Pancreas (tissue), 10 donors: ENCODE measurements at places on chromosomes 12 and 14. TPM values are rescaled to one million over a fixed set of nuclear protein-coding genes. Genes with fewer than 3 reads are reported as not detected.
A peak's percentile ranks its signal among the peaks of the same experiment; 100 is the strongest.

GRCh38 chr12:19186722-19187661 is 57.5 kb downstream of the PLEKHA5 start:
- no peak for DNase-seq
- no peak overlapping the region for H3K27ac ChIP-seq
- no peaks in the 10 kb centered on the region for H3K36me3 ChIP-seq

TPPP2 gene
- total RNA-seq, result not detected

- no peaks in the 10 kb centered on the region for H3K27me3 ChIP-seq
- H3K27ac ChIP-seq, result peak overlapping the region; percentile 63
- no peaks in the 10 kb centered on the region for H3K36me3 ChIP-seq
- no peak overlapping the region for H3K4me3 ChIP-seq
- no peak for DNase-seq
- H3K4me1 ChIP-seq, result peaks cover 4% of the 10 kb centered on the region
Observed at GRCh38 chr12:104643093-104643818, 186.5 kb downstream of the CHST11 start.

COQ10A gene
- 8.0 TPM for total RNA-seq

DNA sequence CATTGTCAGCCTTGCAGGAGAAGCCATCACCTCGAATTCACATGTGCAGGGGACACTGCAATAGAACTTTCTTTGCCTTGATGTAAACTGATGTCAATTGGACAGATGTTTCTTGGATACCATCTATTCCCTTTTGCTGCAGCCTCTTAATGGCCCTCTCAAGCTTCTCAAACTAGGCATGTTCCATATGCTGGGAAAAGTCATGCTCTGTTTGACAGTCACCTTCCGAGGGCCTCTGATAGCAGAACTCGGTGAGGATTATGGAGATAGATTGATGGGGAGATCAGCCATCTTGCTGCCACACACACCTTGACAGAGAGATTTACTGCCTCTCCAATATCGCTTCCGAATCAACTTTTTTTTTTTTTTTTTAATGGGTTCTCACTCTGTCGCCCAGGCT is 145.8 kb upstream of the NUDT4 start:
- no peaks in the 10 kb centered on the region for H3K27me3 ChIP-seq
- no peaks in the 10 kb centered on the region for H3K4me1 ChIP-seq
- no peaks in the 10 kb centered on the region for H3K36me3 ChIP-seq
- no peak for DNase-seq

SOX5 gene
- 1.8 TPM for total RNA-seq

DNA sequence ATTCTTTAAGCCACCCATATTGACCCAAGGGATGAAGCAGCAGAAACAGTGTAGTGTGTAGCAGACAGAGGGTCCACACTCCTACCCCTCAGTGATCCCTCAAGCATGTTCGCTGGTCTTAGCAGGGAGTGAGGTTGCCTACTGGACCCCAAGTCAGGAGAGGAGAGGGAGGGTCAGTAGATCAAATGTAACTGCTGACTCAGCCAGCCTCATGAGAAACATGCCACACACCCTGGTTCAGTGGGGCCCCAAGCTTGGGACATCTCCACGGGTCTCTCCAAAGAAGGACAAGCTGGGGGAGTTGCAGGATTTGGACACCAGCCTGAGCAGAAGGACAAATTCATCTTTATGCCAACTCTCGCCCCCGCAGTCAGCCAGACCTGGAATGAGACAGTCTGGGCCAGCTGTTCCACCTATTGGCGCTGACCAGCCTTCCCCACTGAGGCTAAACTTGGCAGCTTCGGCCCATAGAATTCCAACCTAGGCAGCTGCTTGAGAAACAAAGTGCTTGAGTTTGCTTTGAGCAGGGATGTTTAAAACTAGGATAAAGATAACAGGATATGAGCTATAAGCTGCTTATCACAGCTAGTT is 66.0 kb upstream of the ACTN1 start:
- no peak for DNase-seq
- H3K4me3 ChIP-seq, result no peak overlapping the region
- H3K27me3 ChIP-seq, result no peaks in the 10 kb centered on the region
- peak overlapping the region; percentile 50 for H3K27ac ChIP-seq
- peaks cover 6% of the 10 kb centered on the region for H3K4me1 ChIP-seq

DNA sequence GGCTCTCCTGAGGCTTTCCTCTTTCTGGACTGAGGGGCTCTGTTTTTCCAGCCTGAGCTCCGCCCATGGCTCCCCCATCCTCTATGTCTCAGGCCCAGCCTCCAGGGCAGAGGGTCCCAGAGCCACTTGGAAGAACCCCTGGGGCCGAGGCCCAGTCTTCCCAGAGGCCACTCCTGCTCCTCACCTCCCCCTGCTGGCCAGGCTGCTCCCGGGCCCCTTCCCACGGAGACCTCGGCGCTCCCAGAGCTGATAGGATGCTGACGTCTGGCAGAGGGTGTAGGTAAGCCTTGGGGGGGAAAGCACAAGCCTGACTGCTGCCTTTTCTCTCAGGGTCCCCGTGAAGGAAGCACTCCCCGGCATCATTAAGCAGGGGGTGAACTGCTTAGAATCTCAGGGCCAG is 51.4 kb downstream of the ERH start:
- H3K27ac ChIP-seq, result no peak overlapping the region
- no peak for DNase-seq
- peaks cover 4% of the 10 kb centered on the region for H3K4me1 ChIP-seq
- no peaks in the 10 kb centered on the region for H3K36me3 ChIP-seq
- H3K27me3 ChIP-seq, result no peaks in the 10 kb centered on the region

HOXC4 gene
- not detected for total RNA-seq

DNA sequence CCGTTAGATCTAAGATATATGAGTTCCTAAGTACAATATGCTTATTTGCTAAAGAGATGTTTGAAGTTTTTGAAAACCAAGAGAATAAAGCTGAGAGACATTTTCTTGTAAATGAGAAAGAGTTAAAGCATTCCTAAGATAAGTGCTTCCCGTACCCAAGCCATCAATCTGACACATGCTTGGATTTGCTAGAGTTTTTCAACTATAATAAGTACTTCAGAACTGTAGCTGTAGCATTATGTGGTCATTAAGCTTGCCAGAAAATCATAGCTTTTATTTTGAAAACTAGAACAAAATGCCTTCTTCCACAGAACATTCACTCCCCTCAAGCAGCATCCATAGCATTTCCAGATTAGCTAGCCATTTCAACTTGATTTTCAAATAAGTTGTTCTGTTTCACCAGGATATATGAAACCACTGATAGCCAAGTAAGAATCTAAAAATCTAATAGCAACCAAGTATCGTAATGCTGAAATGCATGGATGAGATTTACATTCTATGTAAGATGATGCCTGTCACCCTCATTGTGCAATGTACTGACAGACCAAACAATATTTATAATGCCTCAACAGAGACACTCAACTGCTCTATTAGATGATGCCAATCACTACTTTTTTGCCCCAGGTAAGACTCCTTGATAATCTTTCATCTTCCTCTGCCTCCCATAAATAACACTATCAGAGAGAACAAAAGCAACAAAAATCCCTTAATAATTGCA is 8.0 kb downstream of the SNW1 start:
- no peaks in the 10 kb centered on the region for H3K4me1 ChIP-seq
- H3K27me3 ChIP-seq, result no peaks in the 10 kb centered on the region
- no peak overlapping the region for H3K27ac ChIP-seq
- DNase-seq, result no peak

DNA sequence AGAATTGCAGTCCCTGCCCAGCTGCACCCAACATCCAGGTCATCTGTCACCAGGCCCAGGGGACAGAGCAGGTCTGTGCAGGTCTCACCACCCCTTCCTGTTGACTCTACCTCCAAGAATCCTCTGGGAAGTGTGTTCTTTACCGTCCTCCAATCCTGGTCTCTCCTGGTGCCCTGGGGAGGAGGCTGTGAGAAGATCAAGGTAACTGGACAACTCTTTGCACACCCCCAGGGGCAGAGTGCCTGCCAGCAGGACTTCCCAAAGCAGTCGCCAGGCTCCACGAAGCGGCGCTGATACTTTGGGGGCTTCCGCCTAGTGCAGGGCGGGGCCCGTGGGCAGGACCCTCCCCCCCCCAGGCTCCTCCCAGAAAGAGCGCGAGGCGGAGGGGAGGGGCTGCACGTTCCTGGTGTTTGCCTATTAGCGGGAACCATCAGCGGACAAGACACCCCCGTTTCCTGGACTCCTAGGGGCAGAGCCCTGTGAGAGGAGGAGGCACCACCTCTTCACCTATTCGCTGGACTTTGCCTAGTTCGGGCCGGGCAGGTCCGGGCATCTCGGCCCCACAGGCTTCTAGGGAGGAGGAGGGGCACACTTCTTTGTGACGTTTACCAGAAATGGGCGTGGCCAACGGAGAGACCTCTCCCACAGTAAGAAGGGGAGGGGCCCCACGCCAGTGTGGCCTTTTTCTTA is 918.0 kb downstream of the AACS start:
- H3K27ac ChIP-seq, result no peak overlapping the region
- H3K36me3 ChIP-seq, result no peaks in the 10 kb centered on the region
- DNase-seq, result peak; percentile 17
- no peaks in the 10 kb centered on the region for H3K4me1 ChIP-seq

GRCh38 chr12:1885599-1886245 is 32.7 kb downstream of the CACNA2D4 start:
- H3K27me3 ChIP-seq, result no peaks in the 10 kb centered on the region
- no peak overlapping the region for H3K4me3 ChIP-seq
- no peak for DNase-seq
- H3K36me3 ChIP-seq, result no peaks in the 10 kb centered on the region

GRCh38 chr14:51806026-51807023 is 54.1 kb upstream of the GNG2 start:
- no peak overlapping the region for H3K27ac ChIP-seq
- no peak overlapping the region for H3K4me3 ChIP-seq
- H3K4me1 ChIP-seq, result no peaks in the 10 kb centered on the region

DNA sequence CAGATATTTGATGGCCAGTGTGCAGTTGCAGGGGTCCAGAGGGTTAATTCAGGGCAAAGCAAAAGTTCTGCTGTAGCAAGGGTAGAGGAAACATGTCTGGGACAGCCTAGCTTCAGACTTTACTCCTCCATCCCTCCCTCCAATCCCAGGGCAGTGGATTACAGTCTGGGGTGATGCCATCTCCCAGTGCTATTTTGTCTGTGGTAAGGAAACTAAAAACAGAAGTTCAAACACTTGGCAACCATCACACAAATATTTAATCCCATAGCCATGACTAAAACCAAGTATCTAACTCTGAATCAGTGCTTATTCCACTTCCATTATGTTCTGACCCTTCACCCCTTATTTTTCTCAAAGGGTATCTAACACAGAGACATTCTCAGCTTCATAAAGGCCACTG is 61.8 kb downstream of the PIK3C2G start:
- peaks cover 14% of the 10 kb centered on the region for H3K4me1 ChIP-seq
- H3K27me3 ChIP-seq, result no peaks in the 10 kb centered on the region
- no peaks in the 10 kb centered on the region for H3K36me3 ChIP-seq
- no peak overlapping the region for H3K27ac ChIP-seq

GRCh38 chr12:93521225-93522080 is 51.0 kb upstream of the SOCS2 start:
- H3K27me3 ChIP-seq, result no peaks in the 10 kb centered on the region
- H3K4me3 ChIP-seq, result no peak overlapping the region
- no peak overlapping the region for H3K27ac ChIP-seq
- H3K4me1 ChIP-seq, result no peaks in the 10 kb centered on the region
- no peak for DNase-seq
- H3K36me3 ChIP-seq, result no peaks in the 10 kb centered on the region

DNA sequence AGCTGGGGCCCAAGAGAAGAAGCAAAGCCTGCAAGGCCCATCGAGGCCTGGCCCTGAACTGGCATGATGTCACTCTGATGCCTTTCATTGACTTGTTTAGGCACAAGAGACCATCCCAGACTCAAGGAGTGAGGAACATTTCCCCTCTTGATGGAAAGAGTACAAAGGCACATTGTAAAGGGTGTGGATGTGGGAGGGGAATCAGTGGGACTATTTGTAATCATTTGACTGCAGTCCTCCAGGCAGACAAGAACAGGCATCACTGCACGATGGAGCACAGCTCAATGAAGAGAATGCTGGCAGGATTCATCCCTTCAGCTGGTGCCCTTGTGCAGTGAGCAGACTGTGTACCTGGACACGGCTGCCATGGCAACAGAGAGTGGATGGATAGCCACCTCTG is 87.9 kb downstream of the LGMN start:
- DNase-seq, result no peak
- H3K4me3 ChIP-seq, result no peak overlapping the region
- no peaks in the 10 kb centered on the region for H3K36me3 ChIP-seq
- no peaks in the 10 kb centered on the region for H3K27me3 ChIP-seq

DNA sequence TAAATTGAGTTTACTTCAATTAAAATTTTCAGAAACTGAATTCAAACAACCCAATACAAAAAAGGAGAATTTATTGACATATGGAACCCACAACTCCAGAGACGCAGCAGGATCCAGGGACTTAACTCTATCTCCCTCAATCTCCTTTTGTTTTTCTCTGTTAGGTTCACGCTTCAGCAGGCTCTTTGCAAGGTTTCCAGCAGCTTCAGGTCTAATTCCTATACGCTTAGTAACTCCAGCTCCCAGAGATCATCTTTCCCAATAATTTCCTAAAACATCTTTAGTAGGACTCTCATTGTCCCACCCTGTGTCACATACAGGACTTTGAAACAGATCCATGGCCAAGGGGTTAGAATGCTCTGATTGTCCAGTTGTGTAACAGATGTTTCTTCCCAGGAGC is 175.2 kb downstream of the RMST start:
- DNase-seq, result no peak
- no peak overlapping the region for H3K4me3 ChIP-seq
- no peaks in the 10 kb centered on the region for H3K27me3 ChIP-seq
- H3K27ac ChIP-seq, result no peak overlapping the region

DNA sequence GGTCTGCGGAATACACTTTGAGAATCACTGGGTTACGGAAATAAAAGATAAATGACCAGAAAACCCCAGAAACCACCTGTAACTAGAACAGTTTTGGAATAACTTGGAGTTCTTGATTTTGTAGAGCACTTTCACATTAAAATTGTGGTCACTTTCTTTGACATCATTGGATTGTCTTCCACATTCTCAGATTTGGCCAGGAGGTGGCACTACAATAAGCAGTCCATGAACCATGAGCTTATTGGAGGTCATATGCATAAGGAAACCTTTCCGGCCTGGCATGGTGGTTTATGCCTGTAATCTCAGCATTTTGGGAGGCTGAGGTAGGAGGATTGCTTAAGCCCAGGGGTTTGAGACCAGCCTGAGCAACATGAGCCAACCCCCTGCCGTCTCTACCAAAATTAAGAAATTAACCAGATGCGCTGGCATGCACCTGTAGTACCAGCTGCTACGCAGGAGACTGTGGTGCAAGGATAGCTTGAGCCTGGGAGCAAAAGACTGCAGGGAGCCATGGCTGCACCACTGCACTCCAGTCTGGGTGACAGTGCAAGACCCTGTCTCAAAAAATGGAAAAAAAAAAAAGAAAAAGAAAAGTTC is 107.7 kb upstream of the CAND1 start:
- no peaks in the 10 kb centered on the region for H3K4me1 ChIP-seq
- H3K4me3 ChIP-seq, result no peak overlapping the region
- H3K27ac ChIP-seq, result no peak overlapping the region
- no peak for DNase-seq
